Activated CD8-positive, alpha-beta T cell treated with anti-CD3 and anti-CD28 coated beads, Interleukin-2, amount 10 ng/mL, durations not matched to agents 7 days and 5 days (primary cell): ENCODE measurements at places on chromosomes 2 and 18.

GRCh38 chr2:189581354-189582139 is 961 bp upstream of the SLC40A1 start:
- DNase-seq: peak; percentile 29
- H3K27me3 ChIP-seq: peaks cover 44% of the 10 kb centered on the region
- no peaks in the 10 kb centered on the region for H3K36me3 ChIP-seq
- H3K4me3 ChIP-seq: peak overlapping the region; percentile 66
- peaks cover 19% of the 10 kb centered on the region for H3K4me1 ChIP-seq

DNA sequence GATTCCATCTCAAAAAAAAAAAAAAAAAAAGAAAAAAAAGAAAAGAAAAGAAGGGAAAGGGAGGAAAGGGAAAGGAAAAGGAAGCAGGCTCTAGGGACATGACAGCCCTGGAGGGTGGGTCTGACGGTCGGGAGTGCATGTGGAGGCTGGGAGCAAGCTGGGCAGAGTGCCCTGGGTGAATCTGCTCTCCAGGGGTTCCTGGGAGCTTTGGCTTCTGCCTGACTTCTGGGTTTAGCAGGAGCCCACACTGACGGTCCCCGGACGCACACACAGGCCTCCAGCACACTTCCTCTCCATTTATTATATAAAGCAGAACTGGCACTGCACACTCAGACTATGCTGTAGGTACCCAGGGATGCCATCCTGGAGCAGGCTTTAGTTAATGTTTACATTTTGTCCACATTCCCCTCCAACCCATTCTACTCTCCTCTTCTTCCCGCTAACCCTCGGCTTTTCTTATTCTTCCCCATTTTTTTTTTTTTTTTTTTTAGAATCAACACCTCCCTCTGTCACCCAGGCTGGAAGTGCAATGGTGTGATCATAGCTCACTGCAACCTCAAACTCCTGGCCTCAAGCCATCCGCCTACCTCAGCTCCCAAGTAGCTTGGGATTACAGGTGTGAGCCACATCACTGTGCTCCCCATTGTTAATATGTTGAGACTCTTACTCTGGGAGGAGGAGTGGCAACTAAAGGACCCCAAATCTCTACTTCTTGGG is 151.1 kb upstream of the SLC1A4 start:
- H3K4me1 ChIP-seq: peaks cover 28% of the 10 kb centered on the region
- H3K27me3 ChIP-seq: peaks cover 16% of the 10 kb centered on the region
- no peak overlapping the region for H3K27ac ChIP-seq
- no peak overlapping the region for H3K4me3 ChIP-seq

- peaks cover 3% of the 10 kb centered on the region for H3K4me1 ChIP-seq
- H3K27me3 ChIP-seq: no peaks in the 10 kb centered on the region
- H3K36me3 ChIP-seq: peaks cover 16% of the 10 kb centered on the region
- DNase-seq: no peak
- no peak overlapping the region for H3K4me3 ChIP-seq
Observed at GRCh38 chr18:70169747-70170146, 35.7 kb downstream of the RTTN start.

GRCh38 chr2:181380581-181380980 is 76.6 kb upstream of the ITGA4 start:
- no peak for DNase-seq
- H3K27ac ChIP-seq: no peak overlapping the region
- H3K27me3 ChIP-seq: no peaks in the 10 kb centered on the region
- peaks cover 4% of the 10 kb centered on the region for H3K4me1 ChIP-seq
- H3K4me3 ChIP-seq: no peak overlapping the region

DNA sequence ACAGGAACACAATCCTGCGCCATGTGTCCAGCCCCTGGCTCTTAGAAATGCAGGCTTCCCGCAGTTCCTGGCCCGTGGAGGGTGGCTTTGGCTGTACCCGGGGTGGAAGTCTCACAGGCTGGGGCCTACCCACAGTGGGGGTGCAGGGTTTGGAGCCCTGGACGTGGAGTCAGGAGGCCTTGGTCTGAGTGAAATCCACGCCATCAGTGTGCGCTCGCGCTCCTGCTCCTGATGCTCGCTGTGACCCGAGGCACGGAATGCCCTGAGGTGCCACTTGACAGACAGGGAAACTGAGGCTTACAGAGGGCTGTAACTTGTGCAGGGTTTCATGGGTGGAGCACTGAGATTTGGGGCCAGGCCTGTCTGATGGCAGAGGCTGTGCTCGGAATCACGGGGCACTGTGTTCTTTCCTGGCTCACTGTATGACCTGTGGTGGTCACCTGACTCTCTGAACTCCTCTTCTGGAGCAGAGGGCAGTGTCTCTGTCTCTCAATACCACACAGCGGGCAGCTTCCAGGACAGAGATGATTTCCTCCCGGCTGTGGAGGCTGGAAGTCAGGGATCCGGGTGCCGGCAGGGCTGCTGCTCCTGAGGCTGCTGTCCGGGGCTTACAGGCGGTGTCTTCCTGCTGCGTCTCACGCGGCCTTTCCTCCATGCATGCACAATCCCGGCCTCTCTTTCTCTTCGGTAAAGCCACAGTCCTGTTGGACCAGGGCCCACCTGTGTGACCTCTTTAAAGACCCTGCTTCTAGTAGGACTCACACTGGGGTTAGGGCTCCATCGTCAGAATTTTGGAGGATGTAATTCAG is 25.9 kb upstream of the ALLC start:
- no peak for DNase-seq
- no peaks in the 10 kb centered on the region for H3K36me3 ChIP-seq
- no peak overlapping the region for H3K27ac ChIP-seq
- H3K4me1 ChIP-seq: no peaks in the 10 kb centered on the region
- no peak overlapping the region for H3K4me3 ChIP-seq

- no peaks in the 10 kb centered on the region for H3K4me1 ChIP-seq
- H3K27me3 ChIP-seq: no peaks in the 10 kb centered on the region
- no peak overlapping the region for H3K27ac ChIP-seq
Observed at GRCh38 chr2:175817221-175817620, 184.8 kb downstream of the LNPK start.

- H3K36me3 ChIP-seq: peaks cover 40% of the 10 kb centered on the region
- H3K4me3 ChIP-seq: peak overlapping the region; percentile 70
- peaks cover 69% of the 10 kb centered on the region for H3K4me1 ChIP-seq
- H3K27me3 ChIP-seq: no peaks in the 10 kb centered on the region
- DNase-seq: no peak
Observed at GRCh38 chr18:2636126-2636631, 19.3 kb upstream of the SMCHD1 start.
